Pons (tissue), 1 donor: ENCODE measurements at places on chromosomes 2 and 18.

DNA sequence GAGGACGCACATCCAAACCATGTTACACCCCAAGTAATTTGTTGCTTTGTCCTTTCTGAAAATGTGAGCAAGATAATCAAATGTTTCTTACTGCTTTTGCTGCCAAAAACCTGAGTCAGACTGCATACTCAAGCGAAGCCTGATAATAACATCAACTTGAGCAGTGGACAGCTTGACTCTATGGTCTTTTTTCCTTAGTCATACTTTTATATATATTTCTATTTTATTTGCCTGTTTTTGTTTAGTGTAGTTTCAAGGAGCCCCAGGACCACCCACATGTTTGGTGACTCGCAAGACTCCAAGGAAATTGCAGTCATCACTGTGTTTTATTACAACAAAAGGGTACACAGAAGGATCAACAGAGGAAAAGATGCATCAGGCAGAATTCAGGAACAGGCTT is 688.4 kb upstream of the PIK3C3 start:
- no peak for DNase-seq

DNA sequence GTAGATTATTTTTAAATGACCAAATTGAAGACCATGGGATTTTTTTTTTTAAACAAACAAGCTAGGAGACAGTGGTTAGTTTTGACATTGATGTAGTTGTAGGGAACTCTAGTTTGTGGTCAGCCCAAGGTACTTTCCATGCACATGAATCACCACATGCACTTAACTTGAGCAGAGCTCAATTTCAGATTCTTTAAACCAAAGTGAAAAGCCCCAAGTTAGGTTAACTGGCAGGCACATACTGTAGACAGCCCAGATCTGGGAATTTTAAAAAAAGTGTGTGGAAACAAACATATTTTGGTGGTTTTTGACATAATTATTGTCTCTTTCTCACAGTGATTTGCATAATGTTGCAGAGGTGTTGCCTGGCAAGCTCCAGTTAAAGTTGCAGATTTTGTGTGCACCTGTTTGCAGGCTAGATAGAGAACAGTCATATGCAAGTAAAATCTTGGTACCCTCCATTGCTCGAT is 88.4 kb downstream of the BCL2L11 start:
- no peak for DNase-seq

- no peak for DNase-seq
Measured at GRCh38 chr18:59279193-59279592, 5.9 kb upstream of the RAX start.

GRCh38 chr2:170162271-170162632 is 15.7 kb upstream of the MYO3B start:
- DNase-seq, result no peak

DNA sequence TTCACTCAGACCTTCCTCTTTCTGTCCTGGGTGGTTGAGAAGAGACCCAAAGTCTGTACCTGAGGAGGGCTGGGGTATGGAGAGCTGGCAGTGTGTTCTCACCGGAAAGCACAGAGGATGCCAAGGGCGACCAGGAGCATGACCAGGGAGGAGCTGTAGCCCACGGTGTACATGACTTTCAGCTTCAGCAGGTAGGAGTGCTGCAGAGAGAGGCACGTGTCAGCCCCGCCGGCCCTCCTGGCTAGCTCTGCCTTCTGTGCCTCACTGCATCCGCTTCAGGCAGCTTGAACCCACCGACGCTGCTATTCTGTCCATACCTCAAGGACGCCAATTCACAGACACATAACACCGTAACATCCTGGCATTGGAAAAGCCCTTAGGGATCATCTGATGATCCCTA is 34.0 kb downstream of the TMEM37 start:
- no peak for DNase-seq

GRCh38 chr18:61941948-61942471 is 49.2 kb upstream of the RNF152 start:
- no peak for DNase-seq

DNA sequence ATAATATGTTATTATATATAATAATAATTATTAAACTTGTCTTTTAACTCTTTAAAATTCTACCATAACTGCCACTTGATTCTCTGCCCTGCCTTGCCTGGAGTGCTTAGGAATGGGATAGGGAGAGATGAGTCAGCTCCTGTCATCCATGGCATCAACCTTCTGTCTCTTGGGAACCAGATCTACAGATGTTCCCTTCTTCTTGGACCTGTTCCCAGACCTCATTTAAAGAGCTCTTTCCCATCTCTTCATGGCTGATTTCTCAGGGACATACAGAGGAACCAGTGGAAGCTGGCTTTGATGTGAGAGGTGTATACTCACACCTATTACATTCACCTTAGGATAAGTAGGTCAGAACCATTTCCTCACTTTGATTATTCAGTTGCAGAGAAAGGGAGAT is 155.3 kb upstream of the MYO3B start:
- peak; percentile 24 for DNase-seq

DNA sequence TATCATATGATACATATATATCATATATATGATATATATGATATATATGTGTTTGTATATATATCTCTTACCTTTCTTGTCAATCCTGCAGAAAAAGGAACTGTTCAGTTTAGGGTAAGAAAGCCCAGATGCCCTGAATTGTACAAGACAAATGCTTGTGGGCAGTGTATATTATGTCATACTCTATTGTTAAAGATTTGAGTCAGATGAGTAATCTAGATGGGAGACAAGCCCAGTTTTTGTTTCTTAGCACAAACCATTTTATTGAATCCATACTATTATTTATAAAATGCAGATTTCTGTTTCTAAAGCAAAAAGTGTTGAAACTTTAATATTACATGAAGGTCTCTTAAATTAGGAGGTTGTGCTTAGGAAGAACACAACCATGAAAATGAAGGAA is 90.6 kb downstream of the VRK2 start:
- DNase-seq, result peak; percentile 43

GRCh38 chr18:10488017-10488416 is 33.6 kb downstream of the APCDD1 start:
- DNase-seq, result no peak

DNA sequence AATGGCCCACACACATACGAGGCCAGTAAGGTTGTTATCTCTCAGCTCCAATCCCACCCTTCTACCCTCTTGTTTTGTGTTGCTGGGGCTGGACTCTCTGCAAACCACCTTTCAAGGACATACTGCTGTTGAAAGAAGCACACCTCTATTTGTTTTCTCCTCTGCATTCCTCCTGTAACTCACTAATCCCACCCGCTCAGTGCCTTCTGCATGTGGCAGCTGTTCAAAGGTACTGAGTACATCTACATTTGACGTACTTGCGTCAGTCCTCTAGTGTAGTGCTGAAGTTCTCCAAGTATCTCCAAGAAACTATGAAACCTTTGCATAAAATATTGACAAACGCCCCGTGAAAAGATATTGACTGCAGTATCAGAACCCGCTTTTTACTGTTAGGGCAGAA is 310.6 kb downstream of the AFF3 start:
- no peak for DNase-seq

GRCh38 chr2:16251511-16252225 is 311.3 kb downstream of the MYCN start:
- DNase-seq, result no peak

GRCh38 chr18:48939205-48940097 is 11.3 kb downstream of the SMAD7 start:
- no peak for DNase-seq

- no peak for DNase-seq
Measured at GRCh38 chr2:217309056-217309455, 449.2 kb upstream of the TNP1 start.

DNA sequence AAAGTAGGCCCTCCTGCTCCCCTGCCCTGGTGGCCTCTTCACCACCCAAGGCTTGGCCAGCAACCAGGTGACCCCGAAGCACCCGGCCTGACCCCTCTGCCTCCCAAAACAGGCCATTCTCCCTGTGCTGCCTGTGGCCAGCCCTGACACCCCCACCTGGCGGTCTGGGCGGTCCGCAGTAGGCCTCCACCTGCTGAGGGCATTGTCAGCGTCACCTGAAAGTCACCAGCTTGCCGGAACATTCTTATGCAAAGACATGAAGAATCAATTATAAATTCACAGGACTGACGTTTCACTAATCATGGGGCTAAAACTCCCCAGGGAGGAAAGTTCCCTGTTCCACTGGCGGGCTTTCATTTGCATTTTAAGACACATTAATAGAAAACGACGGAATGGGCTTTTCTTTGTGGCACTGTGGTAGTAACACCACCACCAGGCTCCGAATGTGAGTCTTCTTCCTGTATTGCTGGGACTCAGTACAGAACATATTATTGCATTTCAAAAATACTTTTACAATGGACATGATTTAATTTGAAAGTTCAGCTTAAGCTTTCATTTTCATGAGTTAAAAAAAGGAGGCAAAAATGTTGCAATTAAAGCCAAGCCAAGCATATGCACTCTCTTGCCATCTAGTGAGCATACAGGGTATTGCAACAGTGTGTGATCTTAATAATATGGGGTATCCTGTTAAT is 57.4 kb downstream of the ADI1 start:
- DNase-seq, result peak; percentile 79

GRCh38 chr2:2232167-2232566 is 98.9 kb downstream of the MYT1L start:
- DNase-seq, result no peak

GRCh38 chr2:233354971-233355574 is 779 bp downstream of the DGKD start:
- no peak for DNase-seq

- peak; percentile 5 for DNase-seq
Measured at GRCh38 chr2:120396861-120397811, 51.2 kb downstream of the INHBB start.

DNA sequence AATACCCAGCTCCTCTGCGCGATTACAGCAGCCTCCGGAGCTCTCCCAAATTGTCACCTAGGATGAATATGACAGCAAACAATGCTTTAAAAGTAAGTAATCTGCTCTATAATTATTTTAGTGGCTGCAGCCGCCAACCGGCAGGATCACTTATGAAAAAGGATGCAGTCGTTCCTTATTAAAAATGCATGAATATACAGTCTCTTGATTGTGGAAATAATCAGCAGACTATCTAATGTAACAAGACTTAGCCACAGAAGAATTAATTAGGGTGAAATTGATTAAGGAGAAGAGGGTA is 71.8 kb upstream of the STPG4 start:
- DNase-seq, result no peak

- DNase-seq, result peak; percentile 65
Measured at GRCh38 chr2:142865924-142866323, 11.5 kb upstream of the KYNU start.

DNA sequence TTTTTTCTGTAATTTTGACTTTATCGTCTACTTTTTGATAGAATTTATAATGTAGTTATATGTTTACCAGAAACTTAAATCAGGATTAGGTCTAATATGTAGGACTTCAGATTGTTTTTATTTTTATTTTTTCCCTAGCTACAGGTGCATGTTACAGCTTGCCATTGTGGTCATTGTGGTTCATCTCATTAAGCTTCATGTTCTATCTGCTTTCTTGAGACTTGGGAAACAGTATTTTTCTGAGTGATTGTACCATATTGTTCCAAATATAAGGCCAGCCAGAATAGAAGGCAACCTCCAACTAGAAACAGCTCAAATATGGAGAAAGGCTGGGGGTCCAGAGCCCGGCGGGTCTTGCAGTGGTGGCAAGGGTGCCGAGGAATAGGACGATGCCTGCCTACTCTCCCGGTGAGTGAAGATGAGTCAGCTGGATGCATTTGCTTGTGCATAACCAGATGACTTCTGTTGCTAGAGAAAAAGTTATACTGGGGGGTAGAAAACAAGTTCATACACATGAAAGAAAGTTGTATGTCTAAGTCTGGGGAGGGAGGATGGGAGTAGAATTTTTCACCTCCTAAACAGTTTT is 188.4 kb downstream of the CCDC85A start:
- DNase-seq, result no peak

DNA sequence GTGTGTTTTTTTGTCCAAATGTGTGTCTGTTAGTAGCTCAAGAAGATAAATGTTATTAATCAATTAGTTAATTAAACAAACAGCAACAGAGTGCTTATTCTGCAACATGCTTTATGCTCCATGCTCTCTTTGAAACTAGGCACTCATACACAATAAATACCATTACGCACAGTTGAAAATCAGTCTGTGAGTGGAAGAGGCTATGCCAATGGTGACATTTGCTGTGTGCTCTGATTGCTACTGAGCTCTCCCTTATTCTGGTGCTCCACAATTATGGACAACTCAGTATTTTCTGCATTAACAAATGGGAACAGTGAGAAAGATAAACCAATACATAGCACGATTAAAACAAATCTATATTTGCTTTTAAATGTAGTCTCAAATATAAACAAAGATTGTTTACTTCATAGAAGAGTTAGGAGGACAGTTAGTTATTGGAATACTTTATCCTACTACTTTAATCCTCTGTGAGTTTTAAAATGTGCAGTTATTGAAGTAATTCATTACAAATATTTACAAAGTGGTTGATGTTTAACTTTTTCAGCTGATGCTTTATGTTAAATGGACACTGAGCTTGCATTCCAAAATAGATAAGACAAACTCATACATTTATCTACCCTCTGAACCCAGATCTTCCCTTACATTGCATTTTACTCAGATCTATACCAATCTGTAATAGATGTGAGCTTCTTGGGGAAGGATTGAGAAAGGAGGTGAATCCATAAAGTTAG is 55.3 kb downstream of the NXPH2 start:
- DNase-seq, result no peak

GRCh38 chr2:24881623-24882022 is 38.4 kb downstream of the ADCY3 start:
- peak; percentile 22 for DNase-seq

DNA sequence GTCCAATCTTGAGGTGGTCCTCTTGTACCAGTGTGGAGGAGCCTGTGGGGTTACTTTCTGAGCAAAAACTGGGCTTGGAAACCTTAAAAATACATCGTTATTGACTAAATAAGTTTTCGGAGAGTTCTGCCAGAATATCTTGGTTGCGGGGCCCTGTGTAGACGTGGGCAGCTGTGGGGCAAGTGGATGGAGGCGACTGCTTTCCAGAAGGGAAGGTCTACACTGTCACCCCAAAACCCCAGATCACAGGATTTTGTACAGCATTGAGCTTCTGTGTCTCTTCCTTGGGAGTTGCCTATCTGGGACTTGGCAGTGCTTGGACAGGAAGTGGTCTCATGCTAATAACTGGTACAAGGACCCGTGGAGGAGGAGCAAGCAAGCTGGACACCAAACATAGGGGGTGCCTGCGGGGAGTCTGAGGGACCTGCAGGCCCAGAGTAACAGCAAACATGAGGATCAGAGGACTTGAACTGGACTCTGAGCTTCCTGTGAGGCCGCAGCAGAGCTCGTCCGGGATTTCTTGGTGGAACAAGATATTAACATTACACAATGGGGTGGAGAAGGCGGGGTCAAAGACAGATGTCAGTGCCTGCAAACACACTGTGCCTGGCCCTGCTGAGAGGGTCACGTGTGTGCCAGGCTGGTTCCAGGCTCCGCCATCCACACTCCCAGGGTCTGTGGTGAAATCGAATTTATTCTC is 48.0 kb upstream of the CTLA4 start:
- no peak for DNase-seq

GRCh38 chr18:57900906-57901435 is 97.9 kb upstream of the ATP8B1 start:
- DNase-seq, result no peak

GRCh38 chr2:118464046-118464445 is 375.8 kb downstream of the INSIG2 start:
- no peak for DNase-seq

DNA sequence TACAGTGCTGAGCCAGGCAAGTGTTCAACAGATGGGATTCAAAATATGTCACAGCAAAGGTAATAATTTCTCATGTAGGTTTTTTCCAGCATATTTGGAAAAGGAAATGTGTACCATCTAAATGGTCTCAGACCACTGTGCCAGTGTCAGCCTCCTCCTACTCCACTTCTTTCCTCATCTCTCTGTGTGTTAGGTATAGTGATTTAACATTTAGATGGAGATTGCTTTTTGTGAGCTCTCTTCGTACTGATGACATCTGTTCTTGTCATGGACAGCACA is 80.9 kb upstream of the TSPYL6 start:
- DNase-seq, result no peak

- DNase-seq, result peak; percentile 60
Measured at GRCh38 chr2:234955091-234955591, 3.3 kb downstream of the SH3BP4 start.
